ENCODE measurements at places on chromosomes 2 and 18. TPM values are rescaled to one million over a fixed set of nuclear protein-coding genes. Genes with fewer than 3 reads are reported as not detected.

GRCh38 chr18:55136258-55136657 lies 177.0 kb upstream of the CCDC68 start:
- no peak for DNase-seq

Gene NEU4
- 10.0 TPM for total RNA-seq

GRCh38 chr2:53668624-53669026 lies 99.0 kb upstream of the CHAC2 start:
- DNase-seq, result no peak

- no peak for DNase-seq
Measured at GRCh38 chr2:73334620-73335019, 41.3 kb upstream of the EGR4 start.

DNA sequence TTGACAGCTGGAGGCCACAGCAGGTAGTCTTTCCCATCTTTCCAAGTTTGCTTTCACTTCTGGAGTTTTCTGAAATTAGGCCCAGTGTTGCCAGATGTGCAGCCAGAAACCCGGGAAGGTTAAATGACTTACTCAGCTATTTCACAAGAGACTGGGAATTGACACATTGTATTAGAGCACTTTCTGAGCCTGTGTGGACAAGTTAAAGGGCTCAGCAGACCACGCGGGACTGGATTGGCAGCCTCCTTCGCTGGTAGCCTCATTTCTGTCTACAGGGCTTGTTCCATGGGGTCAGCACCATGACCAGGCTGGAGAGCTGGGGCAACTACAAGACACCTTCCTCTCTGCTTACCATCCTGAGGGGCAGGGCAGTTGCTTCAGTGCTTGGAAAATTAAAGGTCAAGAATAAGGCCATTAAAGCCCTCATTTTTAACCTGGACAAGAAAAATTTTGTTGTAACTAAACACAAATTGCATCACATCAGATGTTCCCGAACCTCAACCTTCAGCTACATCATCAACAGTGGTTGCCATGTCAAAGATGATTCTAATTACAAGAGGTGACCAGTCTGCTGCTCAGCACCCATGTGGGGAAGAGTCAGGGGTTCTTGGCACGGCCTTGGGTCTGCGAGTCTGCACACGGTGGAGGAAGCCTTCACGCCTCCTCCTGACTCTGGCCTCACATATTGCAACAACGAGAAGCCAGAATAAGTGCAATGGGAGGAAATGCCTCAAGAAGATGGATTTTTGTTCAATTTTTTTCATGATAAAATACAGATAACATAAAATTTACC lies 279.5 kb upstream of the RAB6C start:
- no peak for DNase-seq

Gene NEUROD1
- not detected for total RNA-seq

DNA sequence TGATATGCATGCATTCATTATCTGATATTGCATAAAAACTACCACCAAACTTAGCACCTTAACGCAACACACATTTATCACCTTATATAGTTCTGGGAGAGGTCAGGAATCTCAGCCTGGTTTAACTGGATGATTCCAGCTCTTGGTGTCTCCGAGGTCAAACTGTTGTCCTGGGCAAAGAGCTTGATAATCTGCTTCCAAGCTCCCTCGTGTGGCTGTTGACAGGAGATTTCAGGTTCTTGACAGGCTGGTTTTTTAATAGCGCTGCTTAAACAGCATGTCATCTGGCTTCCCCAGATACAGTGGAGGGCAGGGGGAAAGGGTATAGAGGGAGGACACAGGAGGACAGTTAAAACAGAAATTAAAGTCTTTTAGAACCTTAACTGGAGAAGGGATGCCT lies 785.0 kb downstream of the CNTNAP5 start:
- no peak for DNase-seq

DNA sequence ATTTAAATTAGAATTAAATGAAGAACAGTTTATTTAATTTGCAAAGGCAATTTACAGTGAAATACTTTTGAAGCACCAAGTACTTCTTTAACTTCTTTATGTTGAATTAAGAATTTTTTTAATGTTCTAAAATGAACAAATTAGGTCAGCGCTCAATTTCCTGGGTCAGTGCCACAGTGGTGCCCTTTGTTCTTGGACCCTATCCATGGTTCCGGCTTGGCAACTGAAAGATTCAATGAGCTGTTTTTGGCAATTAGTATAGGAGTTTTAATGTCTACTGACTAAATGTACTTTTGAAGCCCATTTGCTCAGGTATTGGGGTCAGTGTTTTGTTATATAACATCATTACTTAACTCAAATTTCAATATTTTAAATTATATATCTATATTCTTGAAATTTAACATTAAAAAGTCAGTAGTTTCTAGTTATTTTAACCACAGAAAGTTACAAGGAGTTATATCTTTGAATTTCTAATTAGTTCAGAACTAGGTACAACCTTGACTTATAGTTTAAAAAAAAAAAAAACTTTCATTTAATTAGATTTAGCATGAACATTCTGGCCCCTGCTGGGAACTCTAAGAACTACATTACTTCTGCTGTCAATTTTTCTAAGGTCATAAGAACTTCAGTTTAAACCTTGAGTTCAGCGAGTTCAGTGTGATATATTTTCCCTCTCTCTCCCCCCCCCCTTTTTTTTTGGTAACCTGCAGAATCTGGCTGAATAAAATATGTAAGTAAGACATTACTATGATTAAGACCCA lies 7.6 kb upstream of the MSTN start:
- DNase-seq, result peak; percentile 47

GRCh38 chr2:120691410-120691809 lies 44.3 kb upstream of the GLI2 start:
- DNase-seq, result no peak

Gene ZNF892
- 8.1 TPM for total RNA-seq

- DNase-seq, result no peak
Measured at GRCh38 chr2:106961328-106961727, 75.4 kb upstream of the ST6GAL2 start.

Gene SLC38A11
- total RNA-seq, result 0.46 TPM

GRCh38 chr2:146481629-146482028 lies 1363.2 kb upstream of the ACVR2A start:
- no peak for DNase-seq

Gene GNLY
- total RNA-seq, result not detected

DNA sequence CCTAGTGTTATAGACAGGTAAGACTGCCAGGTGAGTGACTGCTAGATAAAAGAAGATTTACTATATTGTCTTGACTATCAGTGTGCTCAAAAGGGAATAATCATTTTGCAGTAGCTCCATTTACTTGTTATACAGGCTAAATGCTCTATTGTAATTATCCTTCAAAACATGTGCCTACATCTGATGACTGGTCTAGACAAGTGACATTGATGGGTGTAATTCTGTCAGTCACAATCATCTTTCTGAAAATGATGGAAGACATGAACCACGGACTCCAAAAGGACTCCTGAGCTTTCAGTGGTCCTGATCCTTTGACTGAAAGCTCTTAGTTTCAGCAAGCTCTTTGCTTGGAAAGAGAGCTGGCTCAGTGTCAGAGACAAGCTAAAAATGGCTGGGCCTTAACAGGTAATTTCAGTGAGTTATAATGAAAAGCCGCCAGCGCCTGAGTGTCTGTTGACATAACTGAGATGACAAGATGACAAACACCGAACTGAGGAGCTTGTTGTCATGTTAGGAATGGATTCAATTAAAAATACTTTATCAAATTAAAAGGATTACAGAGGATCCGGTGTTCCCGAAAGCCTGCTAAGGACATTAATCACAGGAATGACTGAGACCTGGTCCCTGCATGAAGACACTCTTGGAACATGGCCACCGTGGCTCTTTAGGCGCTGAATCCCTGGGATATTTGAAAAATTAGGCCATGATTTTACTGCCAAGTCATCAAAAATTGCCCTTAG lies 141.7 kb downstream of the CMPK2 start:
- no peak for DNase-seq

GRCh38 chr2:23518481-23519333 lies 133.7 kb downstream of the KLHL29 start:
- DNase-seq, result no peak

- no peak for DNase-seq
Measured at GRCh38 chr2:28273751-28274150, 118.9 kb upstream of the FOSL2 start.

DNA sequence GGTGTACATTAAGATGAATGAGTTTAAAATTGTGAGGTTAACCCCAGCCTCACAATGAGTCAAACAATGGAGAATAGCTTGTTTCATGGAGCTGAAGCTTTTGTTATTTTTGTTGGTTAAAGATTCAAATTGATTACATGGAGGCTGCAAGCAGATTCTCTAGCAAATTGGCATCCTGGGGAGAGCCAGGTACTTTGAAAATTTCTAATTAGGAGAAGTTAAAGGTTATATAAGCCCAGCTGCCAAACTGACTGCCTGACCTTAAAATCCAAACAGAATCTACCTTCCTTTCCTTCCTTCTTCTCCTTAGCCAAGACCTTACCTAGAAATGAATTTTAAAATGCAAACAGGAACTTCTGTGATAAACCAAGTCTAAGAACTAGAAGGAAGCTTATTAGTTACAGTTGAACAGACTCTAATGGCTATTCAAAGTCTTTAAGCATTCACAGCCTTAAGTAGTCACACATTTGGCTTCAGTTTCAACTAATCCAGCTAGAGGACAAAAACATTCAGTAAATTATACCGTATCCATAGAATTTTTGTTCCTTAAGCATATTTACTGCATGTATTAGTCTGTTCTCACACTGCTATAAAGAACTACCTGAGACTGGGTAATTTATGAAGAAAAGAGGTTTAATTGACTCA lies 31.5 kb upstream of the PGAP1 start:
- DNase-seq, result no peak

Gene CCBE1
- total RNA-seq, result 0.13 TPM

DNA sequence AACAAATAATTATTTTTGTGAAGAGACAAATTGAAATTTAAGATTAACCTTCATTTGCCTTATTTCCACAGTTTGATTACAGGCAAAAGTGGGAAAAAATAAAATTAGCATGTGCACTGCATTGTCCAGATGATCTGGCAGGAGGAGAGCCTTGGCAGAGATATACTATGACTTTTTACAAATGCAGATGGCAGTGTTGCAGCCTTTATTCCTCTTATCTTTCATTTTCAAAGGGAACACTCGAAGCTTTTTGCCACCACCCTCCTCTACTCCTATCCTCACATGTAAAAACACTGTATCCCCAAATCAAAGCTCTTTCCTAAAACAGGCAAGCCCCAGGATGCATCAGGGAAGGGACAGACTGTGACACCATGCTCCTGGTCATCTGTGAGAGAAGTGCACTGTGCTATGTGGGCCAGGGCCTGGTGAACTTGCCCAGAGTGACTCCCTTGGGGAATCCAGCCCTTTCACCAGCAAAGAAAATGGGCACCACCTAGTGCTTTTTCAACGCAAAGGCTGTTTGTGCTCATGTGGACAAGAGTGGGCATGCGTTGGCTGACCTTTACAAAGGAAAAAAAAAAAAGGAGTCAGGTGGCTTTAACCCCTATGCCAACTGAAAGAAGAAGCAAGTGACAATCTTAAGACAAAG lies 74.7 kb upstream of the ETAA1 start:
- DNase-seq, result peak; percentile 55

GRCh38 chr2:217247476-217247875 lies 387.6 kb upstream of the TNP1 start:
- no peak for DNase-seq

Gene PUM2
- 85.6 TPM for total RNA-seq

GRCh38 chr2:166117491-166117890 lies 10.3 kb downstream of the SCN1A start:
- DNase-seq, result no peak

DNA sequence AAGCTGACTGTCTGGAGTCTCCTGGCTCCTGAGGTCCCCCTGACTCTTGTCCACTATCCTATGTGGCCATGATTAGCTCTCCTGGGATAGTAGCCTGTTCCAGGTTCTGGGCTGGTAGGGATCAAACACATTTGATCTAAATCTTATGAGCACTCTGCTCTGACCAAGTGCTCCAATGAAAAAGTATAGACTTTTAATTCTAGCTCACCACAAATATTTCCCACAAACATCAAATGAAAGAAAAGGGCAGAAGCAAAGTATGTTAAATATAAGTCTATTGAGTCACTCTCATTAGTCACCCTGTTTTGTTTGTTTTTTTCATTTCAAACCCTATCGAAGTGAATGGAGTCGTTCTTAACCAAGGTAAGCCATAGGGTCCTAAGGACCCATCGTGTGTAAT lies 39.7 kb upstream of the NEDD4L start:
- DNase-seq, result no peak

GRCh38 chr2:240233885-240234502 lies 93.5 kb upstream of the OTOS start:
- no peak for DNase-seq

GRCh38 chr2:14942987-14943386 lies 310.5 kb downstream of the LRATD1 start:
- DNase-seq, result no peak

DNA sequence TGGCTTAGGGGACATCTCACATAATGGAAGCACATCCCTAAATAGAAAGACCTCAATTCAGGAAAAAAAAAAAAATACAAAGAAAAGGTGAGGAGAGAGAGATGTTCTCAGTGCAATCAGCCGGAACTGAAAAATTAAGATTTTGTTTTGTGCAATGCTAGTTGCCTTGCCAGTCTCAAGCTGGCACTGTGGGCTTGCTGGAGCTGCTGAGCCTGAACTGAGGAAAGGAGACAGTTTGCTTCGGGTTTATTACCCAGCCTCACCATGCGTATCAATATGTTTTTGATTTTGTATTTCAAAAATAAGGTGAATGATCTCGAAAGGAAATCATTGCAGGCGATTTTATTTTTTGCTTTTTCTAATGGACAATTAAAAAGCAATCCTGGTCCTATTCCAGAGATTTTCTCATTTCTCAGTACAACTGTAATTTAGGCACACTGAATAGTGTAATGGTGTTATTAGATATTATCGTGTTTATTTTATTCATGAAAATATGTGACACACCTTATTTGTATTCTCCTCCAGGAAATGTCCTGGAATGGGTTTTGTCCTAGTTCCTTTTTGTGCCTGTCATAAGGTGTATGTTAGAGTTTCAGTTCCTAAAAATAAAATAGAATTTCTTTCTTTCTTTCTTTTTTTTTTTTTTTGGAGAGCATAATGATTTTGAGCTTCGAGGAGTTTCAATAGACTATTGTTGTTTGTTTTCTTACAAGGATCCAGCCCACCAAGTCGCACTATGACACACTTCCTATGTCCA lies 72.8 kb upstream of the ZEB2 start:
- DNase-seq, result no peak

GRCh38 chr2:229071292-229071976 lies 199.7 kb downstream of the PID1 start:
- no peak for DNase-seq

Gene UGT1A10
- not detected for total RNA-seq

- DNase-seq, result no peak
Measured at GRCh38 chr2:240467149-240467642, 31.7 kb downstream of the GPC1 start.

GRCh38 chr2:191020742-191021381 lies 6.9 kb upstream of the STAT1 start:
- no peak for DNase-seq

Gene SLC14A1
- total RNA-seq, result 1.2 TPM

Data from Panc1 (cell line).